ENCODE measurements at places on chromosomes 13 and 19.
A peak's percentile ranks its signal among the peaks of the same experiment; 100 is the strongest.

DNA sequence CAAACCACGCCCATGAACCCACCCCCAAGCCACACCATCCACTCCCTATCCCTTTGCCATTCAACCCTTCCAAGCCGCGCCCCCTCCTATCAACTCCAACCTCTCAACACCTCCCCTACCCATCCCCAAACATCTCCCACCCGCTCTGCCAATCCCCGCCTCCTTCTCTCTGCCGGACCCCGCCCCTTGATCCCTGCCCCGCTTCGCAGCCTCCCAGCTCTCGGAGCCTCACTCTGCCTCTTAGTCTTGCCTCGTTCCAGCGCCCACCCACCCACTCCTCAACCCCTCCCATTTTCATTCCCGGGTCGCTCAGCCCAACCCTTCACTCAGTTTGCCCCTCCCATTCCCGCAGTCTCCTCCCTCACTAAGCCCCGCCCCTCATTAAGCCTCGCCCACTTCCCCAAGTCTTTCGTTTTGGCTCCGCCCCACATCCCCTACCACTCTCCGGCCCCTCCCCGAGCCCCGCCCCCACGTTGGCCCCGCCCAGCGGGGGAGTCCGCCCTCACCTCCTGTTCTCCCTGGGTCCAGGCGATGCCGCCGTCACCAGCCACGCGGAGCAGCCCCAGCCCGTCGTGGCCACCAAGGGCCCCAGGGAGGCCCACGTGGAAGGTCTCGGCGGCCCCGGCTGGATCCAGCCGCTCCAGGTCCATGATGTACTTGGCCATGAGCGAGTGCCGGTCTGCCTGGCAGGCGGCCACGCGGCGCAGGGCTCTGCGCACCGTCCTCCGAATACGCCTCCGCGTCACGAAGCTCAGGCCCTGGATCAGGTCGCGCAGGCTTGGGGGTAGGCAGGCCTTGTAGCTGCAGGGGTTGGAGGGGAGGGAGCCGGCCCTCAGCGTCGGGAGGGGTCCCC lies 5.7 kb downstream of the JAK3 start:
- DNase-seq = peak; percentile 79

GRCh38 chr13:46183018-46183946 lies 1.3 kb upstream of the LCP1 start:
- no peak for DNase-seq

DNA sequence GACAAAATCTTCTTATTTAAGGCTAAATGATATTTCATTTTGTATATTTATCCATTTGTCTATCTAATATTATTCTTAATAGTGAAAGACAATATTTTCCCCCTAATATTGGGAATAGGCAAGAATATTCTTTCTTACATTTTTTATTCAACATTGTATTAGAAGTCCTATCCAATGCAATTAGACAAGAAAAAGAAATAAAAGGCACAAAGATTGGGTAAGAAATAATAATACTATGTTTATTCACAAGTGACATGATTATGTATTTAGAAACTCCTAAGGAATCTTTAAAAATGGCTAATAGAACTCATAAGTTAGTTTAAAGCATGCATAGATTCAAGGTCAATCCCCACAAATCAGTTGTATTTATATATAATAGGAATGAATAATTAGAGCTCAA lies 11.3 kb upstream of the CRYL1 start:
- no peak for DNase-seq

DNA sequence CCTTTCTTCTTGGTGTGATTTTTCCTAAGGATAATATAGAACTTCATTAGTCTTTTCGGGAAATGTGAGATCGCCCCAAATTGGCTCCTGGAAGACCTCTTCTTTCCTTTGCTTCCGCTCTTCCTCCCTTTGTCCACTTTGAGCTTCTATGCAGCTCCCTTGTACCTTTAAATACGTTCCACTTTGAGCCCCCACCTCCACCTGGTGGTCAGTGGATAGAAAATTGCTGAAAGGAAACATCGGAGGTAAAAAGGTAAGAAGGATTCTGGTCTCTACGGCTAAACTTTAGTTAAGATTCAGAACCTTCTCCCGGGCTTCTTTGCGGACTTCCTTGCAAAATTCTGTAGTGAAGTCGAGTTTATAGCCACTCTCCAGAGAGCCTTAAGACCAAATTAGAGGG lies 55.0 kb upstream of the TM9SF2 start:
- no peak for DNase-seq

- DNase-seq = no peak
These were observed 5.8 kb downstream of the CD320 start for GRCh38 chr19:8302357-8302691.

GRCh38 chr13:23621316-23621645 lies 51.1 kb downstream of the TNFRSF19 start:
- no peak for DNase-seq

DNA sequence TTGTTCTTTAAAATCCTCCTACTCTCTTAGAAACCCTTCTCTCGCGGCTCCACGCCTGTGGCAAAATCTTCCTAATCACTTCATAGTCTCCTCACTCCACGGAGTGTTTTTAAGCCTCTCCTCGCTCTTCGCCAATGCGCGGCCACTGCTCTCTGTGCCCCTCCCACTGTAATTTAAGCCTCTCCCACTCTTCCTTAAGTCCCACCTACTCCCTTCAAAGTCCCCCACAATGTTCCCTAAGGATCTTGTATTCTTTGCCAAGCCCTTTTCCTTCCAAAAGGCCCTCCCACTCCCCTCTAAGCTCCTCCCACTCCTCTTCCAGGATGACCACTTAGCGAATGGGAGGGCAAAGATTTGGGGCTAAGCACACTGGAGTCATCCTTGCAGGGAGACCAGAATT lies 1.3 kb downstream of the FIZ1 start:
- DNase-seq = no peak

GRCh38 chr19:4139614-4140236 lies 13.7 kb upstream of the CREB3L3 start:
- DNase-seq = peak; percentile 29

DNA sequence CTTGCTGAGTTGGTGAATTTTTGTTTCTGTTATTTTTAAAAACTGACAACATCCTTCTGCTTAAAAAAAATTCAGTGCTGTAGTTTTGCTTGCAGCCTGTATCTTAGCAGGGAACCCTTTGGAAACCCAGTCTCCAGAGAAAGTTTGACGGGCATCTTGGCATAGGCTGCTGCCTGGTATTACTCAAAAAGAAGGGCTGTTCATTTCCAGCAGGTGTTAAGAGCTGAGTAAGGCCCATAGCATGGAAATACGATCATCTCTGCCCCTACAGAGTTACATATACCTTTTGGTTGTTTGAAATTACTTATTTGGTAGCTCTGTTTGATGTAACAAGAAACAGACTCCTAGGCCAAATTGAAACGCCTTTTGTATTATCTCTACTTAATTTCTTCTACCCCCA lies 41.5 kb downstream of the URI1 start:
- DNase-seq = no peak

DNA sequence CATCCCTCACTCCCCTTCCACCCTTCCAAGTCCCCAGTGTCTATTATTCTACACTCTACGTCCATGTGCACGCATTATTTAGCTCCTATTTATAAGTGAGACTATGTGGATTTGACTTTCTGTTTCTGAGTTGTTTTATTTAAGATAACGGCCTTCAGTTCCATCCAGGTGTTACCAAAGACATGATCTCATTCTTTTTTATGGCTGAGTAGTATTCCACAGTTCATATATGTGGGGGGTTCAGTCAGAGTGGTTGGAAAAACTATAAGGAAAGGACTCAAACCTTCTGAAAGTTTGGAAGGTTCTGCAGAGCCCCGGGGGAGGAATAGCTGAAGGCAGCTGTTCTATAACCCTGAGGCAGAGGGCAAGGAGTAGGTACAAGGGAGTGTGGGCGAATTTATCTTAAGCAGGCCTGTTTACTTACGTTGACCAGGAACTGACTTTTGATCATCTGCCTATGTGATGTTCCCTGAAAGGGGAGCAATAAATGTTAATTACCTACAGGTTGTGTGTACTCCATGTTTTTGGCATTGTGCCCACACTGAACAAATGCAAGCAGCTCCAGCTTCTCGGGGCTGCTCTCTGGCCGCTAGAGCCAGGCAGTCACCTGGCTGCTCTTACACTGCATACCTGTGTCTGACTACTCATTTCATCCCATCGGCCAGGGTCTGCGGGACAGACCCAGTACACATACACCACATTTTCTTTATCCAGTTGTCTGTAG lies 13.5 kb upstream of the ADGRE1 start:
- no peak for DNase-seq

GRCh38 chr19:2462635-2463421 lies 6.1 kb upstream of the LMNB2 start:
- DNase-seq = peak; percentile 97

GRCh38 chr19:51889934-51890333 lies 2.2 kb upstream of the ZNF577 start:
- no peak for DNase-seq

- DNase-seq = no peak
These were observed 102.0 kb downstream of the MBNL2 start for GRCh38 chr13:97324115-97324514.

- peak; percentile 60 for DNase-seq
These were observed 302.6 kb downstream of the ATP8A2 start for GRCh38 chr13:25674371-25674770.

- DNase-seq = no peak
These were observed 2151.4 kb upstream of the PCDH20 start for GRCh38 chr13:63567031-63567430.

DNA sequence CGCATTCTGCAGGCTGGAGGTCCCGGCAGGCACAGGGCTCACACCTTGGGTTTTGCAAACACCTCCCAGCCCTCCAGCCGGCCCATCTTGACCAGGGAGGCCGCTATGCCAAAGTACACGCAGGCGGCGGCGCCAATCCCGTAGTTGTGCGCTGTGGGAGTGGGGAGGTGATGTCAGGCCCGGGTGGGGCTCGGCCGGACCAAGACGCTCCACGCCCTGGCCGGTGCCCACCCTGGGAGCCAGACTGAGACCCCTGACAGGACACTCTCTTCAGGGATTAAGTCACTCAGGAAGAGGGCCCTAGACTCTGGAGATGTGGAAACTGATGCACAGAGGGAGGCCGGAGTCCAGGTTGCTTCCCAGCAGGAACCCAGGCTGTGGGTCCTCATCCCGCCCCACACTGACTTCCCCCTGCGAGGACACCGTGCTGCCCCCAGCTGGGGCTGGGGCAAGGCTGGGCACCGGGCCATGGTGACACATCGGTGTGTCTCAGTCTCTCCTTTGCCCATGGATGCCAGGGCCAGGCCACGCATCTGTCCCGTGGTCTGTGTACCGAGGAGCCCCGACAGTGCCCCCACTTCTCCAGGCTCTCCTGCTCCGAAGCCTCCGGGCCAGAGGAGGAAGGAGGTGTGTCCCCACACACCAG lies 8.8 kb downstream of the NDUFA11 start:
- no peak for DNase-seq

DNA sequence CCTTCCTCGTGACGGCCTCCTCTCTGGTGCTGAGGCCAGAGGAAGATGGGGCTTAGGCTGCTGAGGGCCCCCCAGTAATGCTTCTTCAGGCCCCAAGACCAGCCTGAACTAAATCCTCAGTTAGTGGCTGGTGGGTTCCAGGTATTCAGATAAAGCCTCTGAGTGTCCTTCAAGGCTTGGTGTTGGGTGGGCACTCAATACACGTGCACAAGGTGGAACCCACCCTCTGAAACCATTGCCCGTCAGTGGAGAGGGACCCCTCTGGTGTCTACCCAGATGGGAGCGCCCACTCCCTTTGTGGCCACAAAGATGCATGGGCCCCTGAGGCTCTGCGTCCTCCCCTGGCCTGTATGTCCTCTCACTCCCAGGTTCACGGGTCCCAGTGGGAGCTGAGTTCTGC lies 79.0 kb downstream of the IER2 start:
- no peak for DNase-seq

- DNase-seq = no peak
These were observed 1.3 kb downstream of the PRKD2 start for GRCh38 chr19:46715620-46715974.

DNA sequence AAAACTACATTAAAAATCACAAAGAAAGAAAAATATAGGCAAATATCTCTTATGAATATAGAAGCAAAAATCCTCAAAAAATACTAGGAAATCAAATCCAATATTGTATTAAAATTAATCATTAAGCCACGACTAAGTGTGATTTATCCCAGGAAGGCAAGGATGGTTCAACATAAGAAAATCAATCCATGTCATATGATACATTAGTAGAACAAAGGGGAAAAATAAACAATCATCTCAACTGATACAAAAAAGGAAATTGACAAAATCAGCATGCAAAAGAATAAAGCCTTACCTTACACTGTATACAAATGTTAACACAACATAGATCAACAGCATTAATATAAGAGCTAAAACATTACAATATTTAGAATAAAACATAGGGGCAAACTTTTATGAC lies 933.3 kb downstream of the PCDH9 start:
- no peak for DNase-seq

- no peak for DNase-seq
These were observed 7.1 kb downstream of the MISP start for GRCh38 chr19:757811-758668.

- no peak for DNase-seq
These were observed 85.1 kb downstream of the TNFRSF19 start for GRCh38 chr13:23655321-23655720.

GRCh38 chr13:95382411-95382810 lies 81.2 kb upstream of the ABCC4 start:
- no peak for DNase-seq

- DNase-seq = peak; percentile 32
These were observed 757 bp downstream of the WASF3 start for GRCh38 chr13:26558074-26558805.
